ENCODE measurements at places on chromosomes 4 and X.

DNA sequence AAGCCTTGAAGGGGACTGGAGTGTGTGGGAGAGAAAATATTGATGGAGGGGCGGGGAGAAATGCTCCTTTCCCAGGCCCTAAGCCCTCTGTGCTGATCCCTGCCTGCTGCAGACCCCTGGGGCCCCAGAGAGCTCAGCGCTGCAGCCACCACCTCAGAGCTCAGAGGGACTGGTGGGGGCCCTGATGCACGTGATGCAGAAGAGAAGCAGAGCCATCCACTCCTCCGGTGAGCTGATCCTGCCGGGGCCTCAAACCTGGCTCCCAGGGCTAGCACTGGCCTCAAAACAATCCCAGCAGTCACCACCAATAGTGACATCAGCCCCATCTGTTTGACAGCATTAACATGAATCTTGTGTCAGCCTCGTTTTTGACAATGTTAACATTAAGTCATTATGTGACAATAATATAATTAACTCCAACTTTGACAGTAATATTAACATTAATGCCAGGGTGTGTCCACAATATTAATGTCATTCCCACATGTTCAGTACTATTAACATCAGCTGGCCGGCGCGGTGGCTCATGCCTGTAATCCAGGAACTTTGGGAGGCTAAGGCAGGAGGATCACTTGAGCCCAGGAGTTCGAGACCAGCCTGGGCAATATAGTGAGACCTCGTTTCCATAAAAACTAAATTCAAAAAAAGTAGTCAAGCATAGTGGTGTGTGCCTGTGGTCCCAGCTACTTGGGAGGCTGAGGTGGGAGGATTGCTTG is 5.8 kb downstream of the WAS start:
- DNase-seq = no peak

- DNase-seq = no peak
These were observed 117.1 kb upstream of the EGFL6 start for GRCh38 chrX:13452283-13452682.

GRCh38 chrX:123859409-123859845 is 426 bp upstream of the XIAP start:
- no peak for DNase-seq

GRCh38 chrX:46577221-46578005 is 3.8 kb downstream of the CHST7 start:
- no peak for DNase-seq

- no peak for DNase-seq
These were observed 63.9 kb upstream of the PSAPL1 start for GRCh38 chr4:7498446-7499200.
